ENCODE measurements at places on chromosomes 2 and 18. TPM values are rescaled to one million over a fixed set of nuclear protein-coding genes. Genes with fewer than 3 reads are reported as not detected.
A peak's percentile ranks its signal among the peaks of the same experiment; 100 is the strongest.

KCNJ13 gene
- total RNA-seq = not detected

VRK2 gene
- 20.1 TPM for total RNA-seq

LRRC30 gene
- not detected for total RNA-seq

CPLX4 gene
- total RNA-seq = not detected

CYTIP gene
- total RNA-seq = 0.27 TPM

SCYGR2 gene
- total RNA-seq = not detected

DPYSL5 gene
- total RNA-seq = 0.25 TPM

CBLN2 gene
- total RNA-seq = 3.7 TPM

ANTXR1 gene
- 207 TPM for total RNA-seq

CXCR4 gene
- not detected for total RNA-seq

DES gene
- total RNA-seq = 0.70 TPM

LIMS3 gene
- 6.2 TPM for total RNA-seq

DNA sequence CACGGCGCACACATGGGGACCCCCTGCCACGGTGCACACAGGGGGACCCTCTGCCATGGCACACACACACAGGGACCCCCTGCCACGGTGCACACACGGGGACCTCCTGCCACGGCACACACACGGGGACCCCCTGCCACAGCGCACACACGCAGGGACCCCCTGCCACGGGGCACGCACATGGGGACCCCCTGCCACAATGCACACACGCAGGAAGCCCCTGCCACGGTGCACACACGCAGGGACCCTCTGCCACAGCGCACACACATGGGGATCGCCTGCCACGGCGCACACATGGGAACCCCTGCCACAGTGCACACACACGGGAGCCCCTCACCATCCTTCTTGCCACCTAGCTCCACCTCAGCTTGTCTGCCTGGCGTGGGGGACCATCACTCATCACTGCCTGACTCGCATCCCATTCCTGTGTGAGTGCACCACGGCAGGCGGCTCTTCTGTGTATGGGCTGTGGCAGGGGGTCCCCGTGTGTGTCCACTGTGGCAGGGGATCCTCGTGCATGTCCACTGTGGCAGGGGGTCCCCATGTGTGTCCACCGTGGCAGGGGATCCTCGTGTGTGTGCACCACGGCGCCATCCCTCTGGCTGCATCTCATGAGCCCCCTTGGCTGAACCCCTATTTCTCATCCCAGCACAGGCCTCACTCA, 206.7 kb downstream of the EIPR1 start:
- H3K4me1 ChIP-seq = peaks cover 16% of the 10 kb centered on the region
- H3K4me3 ChIP-seq = no peak overlapping the region
- peaks cover 10% of the 10 kb centered on the region for H3K36me3 ChIP-seq
- no peak for DNase-seq
- no peak overlapping the region for H3K27ac ChIP-seq

GRCh38 chr18:35756506-35757117, 175.1 kb downstream of the GALNT1 start:
- no peak for DNase-seq
- no peak overlapping the region for H3K27ac ChIP-seq
- peaks cover 1% of the 10 kb centered on the region for H3K36me3 ChIP-seq
- peaks cover 28% of the 10 kb centered on the region for H3K27me3 ChIP-seq
- H3K4me1 ChIP-seq = no peaks in the 10 kb centered on the region
- no peak overlapping the region for H3K4me3 ChIP-seq

DNA sequence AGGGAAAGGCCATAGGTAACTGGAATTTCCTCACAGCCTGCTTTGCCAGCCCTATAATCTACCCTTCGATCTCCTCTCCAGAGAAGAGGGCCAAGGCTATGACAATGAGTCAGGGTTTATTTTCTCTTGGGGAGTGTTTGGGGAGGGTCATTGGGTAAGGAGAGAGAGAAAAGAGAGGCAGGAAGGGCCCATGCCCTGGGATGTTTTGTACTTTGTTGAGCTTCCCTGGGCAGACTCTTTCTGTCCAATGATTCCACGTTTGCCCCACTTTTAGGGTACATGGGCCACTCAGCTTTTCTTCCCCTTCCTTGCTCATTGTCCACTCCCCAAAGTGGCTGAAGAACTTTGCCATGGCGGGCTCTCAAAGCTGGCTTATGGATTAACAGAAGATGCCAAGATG, 224.2 kb downstream of the ALK start:
- no peak overlapping the region for H3K27ac ChIP-seq
- H3K4me3 ChIP-seq = no peak overlapping the region
- DNase-seq = no peak
- no peaks in the 10 kb centered on the region for H3K36me3 ChIP-seq
- no peaks in the 10 kb centered on the region for H3K27me3 ChIP-seq

- H3K4me1 ChIP-seq = no peaks in the 10 kb centered on the region
- no peaks in the 10 kb centered on the region for H3K36me3 ChIP-seq
- H3K27ac ChIP-seq = no peak overlapping the region
- H3K4me3 ChIP-seq = no peak overlapping the region
Measured at GRCh38 chr2:52342458-52342857, 1310.5 kb upstream of the NRXN1 start.

DNA sequence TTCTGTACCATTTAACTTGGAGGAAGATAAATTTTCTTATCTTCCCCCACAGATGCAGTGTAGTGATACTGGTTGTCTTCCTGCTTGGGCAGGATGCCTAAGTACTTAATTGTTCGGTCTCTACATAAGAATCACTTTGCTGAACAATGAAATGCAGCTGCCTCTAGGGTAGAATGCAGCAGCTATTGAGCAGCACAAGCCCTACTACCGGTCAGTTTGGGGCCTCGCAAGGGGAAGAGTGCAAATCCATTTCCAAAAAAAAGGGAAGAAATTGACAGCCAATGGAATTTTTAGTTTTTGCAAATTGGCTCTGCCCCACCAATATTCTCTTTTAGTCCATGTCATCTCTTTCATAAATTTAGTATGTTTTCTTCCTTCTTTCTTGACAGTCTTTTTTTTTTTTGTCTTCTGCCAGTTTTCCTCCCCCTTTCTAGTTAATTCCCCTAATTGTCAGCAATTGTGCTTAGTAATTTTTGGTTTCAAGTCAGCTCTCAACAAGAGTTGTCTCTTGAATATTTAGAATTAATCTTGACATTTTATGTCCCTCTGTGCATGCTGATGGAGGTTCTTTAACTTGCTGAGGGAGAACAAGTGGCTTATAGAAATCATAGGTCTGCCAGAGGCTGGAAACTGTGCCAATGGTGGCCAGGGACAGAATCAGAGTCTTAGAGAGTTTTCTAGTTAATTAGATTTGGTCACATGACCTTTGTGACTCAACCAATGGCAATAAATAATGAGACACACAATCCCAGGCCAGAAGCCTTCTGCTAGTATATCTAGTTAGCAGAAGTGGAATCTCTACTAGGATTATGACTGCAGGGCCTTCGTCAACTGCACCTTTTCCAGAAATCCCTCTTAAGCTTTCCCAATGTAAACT, 270.0 kb downstream of the CTNNA2 start:
- H3K27ac ChIP-seq = no peak overlapping the region
- H3K4me3 ChIP-seq = no peak overlapping the region
- no peaks in the 10 kb centered on the region for H3K4me1 ChIP-seq
- peaks cover 23% of the 10 kb centered on the region for H3K27me3 ChIP-seq

GRCh38 chr2:3249476-3249962, 128.1 kb downstream of the EIPR1 start:
- no peak overlapping the region for H3K4me3 ChIP-seq
- H3K27ac ChIP-seq = no peak overlapping the region
- no peaks in the 10 kb centered on the region for H3K27me3 ChIP-seq
- H3K36me3 ChIP-seq = peaks cover 15% of the 10 kb centered on the region
- H3K4me1 ChIP-seq = no peaks in the 10 kb centered on the region
- no peak for DNase-seq

DNA sequence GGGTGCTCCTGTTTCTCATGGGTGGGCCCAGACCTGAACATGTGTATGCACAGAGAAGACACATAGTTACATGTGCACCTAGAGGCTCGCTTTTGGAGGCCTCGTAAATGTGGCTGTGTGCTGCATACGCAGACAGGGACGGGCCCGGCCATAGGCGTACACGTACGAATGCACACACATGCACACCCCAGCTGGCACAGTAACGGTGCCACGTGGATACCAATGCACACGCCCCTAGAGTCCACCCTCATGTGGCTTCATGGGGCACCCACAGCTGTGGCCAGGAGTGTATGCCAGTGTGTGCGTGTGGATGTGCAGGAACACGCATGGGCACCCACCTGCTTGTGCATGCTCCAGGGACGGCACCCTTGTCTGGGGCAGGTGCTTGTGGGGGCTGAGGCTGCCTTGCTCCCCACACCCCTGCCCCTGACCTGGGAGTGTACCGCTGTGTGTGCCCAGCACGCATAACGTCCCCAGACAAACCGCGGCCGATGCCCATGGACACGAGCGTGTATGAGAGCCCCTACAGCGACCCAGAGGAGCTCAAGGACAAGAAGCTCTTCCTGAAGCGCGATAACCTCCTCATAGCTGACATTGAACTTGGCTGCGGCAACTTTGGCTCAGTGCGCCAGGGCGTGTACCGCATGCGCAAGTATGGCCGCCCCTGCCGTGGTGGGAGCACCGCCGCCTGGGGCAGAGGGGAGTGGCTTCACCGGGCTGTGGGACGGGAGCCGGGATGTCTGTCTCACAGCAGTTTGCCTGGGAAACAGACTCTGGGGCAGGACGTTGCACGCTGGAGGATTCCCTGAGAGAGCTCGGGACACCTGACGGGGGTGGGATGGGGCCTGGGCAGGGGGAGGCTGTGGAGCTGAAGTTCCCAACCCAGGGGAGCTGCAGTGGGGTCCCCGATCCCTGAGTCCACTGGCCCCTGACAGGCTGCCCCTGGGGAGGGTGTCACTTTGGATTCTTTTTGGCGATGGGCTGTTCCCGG, 21.0 kb downstream of the ZAP70 start:
- H3K36me3 ChIP-seq = peaks cover 3% of the 10 kb centered on the region
- no peak overlapping the region for H3K27ac ChIP-seq
- H3K4me1 ChIP-seq = no peaks in the 10 kb centered on the region

DNA sequence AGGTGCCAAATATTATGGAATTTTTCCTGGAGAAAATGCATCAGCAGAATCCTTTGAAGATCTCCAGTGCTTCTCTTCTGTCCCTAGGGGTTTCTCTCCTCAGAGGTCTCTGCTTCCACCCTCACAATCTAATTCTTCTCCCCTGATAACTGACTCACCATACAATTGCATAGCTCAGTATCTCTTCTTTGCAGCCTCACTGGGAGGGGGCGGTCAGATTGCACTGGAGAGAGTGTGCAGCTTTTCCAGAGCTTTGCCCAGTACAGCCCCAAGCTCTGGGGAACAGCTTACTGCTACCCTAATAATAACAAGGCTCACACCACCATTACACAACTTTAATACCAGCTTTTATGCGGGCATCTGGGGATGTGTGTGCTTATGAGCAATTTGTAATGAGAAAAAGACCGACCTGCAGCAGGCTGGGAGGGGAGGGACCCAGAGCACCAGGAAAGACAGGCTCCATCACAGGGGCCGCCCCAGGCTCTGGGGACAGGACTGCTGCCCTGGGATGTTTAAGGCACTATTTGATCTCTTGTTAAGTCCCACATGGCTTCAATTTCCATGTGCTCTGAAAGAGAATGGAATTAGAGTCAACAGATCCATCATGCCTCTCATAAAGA, 276.6 kb upstream of the SIX2 start:
- no peak overlapping the region for H3K4me3 ChIP-seq
- DNase-seq = no peak
- H3K27me3 ChIP-seq = no peaks in the 10 kb centered on the region
- H3K36me3 ChIP-seq = peaks cover 1% of the 10 kb centered on the region
- peaks cover 69% of the 10 kb centered on the region for H3K4me1 ChIP-seq
- peak overlapping the region; percentile 64 for H3K27ac ChIP-seq

- H3K4me3 ChIP-seq = no peak overlapping the region
- DNase-seq = no peak
- H3K27ac ChIP-seq = peak overlapping the region; percentile 69
- peaks cover 10% of the 10 kb centered on the region for H3K4me1 ChIP-seq
- H3K27me3 ChIP-seq = no peaks in the 10 kb centered on the region
- H3K36me3 ChIP-seq = peaks cover 7% of the 10 kb centered on the region
Measured at GRCh38 chr2:100581277-100581612, 18.5 kb downstream of the PDCL3 start.

GRCh38 chr2:133490411-133490980, 77.8 kb downstream of the NCKAP5 start:
- no peaks in the 10 kb centered on the region for H3K27me3 ChIP-seq
- DNase-seq = no peak
- peaks cover 44% of the 10 kb centered on the region for H3K4me1 ChIP-seq
- H3K27ac ChIP-seq = no peak overlapping the region
- peaks cover 2% of the 10 kb centered on the region for H3K36me3 ChIP-seq

- H3K4me3 ChIP-seq = no peak overlapping the region
- H3K27me3 ChIP-seq = no peaks in the 10 kb centered on the region
- peaks cover 93% of the 10 kb centered on the region for H3K4me1 ChIP-seq
- peak overlapping the region; percentile 92 for H3K27ac ChIP-seq
Measured at GRCh38 chr2:43343573-43344304, 117.3 kb upstream of the ZFP36L2 start.

DNA sequence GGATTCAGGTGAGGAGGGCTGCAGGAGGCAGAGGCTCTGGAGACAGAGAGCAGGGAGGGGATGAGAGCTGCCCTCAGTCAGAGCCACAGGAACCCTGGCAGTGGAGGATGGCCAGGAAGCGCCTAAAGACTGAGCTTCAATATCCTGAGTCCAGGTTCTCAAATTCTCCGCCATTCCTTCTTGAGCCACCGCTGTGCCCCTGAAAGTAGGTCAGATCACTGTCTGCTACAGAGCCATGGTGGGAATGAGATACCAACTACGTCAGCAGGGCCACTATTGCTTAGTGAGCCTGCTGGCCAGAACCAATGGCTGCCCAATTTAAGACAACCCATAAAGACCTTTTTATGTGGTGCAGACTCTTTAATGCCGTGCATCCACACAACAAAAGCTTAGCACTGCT, 155.5 kb downstream of the CTIF start:
- peaks cover 14% of the 10 kb centered on the region for H3K4me1 ChIP-seq
- H3K4me3 ChIP-seq = no peak overlapping the region
- peaks cover 22% of the 10 kb centered on the region for H3K36me3 ChIP-seq
- DNase-seq = no peak
- peak overlapping the region; percentile 22 for H3K27ac ChIP-seq

GRCh38 chr2:46814160-46814961, 101.2 kb downstream of the MCFD2 start:
- no peaks in the 10 kb centered on the region for H3K36me3 ChIP-seq
- H3K27ac ChIP-seq = peak overlapping the region; percentile 52
- H3K4me3 ChIP-seq = no peak overlapping the region
- DNase-seq = no peak

DNA sequence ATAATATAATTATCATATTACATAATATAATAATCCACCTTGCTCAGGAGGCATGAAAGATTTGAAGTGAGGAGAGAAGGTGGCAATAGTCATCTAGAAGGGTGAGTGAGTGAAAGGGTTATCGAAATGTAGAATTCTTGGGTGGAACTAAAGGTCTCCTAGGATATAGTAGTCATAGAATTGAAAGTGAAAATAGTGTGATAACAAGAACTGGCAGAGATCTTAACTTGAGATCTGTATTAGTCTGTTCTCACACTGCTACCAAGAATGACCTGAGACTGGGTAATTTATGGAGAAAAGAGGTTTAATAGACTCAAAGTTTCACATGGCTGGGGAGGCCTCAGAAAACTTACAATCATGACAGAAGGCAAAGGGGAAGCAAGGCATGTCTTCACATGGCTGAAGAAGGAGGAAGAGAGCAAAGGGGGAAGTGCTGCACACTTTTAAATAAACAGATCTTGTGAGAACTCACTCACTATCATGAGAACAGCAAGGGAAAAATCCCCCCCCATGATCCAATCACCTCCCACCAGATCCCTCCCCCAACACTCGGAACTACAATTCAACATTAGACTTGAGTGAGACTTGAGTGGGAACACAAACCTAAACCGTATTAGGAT, 351.5 kb downstream of the NR4A2 start:
- H3K4me3 ChIP-seq = no peak overlapping the region
- H3K36me3 ChIP-seq = no peaks in the 10 kb centered on the region
- H3K4me1 ChIP-seq = peaks cover 1% of the 10 kb centered on the region
- H3K27ac ChIP-seq = no peak overlapping the region
- no peak for DNase-seq
- no peaks in the 10 kb centered on the region for H3K27me3 ChIP-seq
